ENCODE measurements at places on chromosomes 2 and 18.

DNA sequence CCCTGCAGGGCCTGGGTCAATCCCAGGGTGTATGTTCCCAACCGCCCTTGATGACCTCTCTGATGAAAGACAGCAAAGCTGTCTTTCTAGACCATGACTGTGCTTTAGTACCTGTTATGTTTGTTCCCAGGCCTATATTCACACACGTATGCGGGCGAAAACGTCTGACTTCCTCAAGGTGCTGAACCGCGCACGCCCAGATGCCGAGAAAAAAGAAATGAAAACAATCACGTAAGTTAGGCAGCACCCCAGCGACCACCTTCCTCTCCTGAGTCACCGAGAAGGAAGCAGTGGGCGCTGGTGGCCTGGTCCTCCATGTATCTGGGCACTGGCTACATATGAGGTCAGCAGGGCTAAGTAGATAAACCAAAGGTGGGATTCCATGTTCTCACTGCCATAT, 11.1 kb upstream of the GPBAR1 start:
- DNase-seq: no peak

DNA sequence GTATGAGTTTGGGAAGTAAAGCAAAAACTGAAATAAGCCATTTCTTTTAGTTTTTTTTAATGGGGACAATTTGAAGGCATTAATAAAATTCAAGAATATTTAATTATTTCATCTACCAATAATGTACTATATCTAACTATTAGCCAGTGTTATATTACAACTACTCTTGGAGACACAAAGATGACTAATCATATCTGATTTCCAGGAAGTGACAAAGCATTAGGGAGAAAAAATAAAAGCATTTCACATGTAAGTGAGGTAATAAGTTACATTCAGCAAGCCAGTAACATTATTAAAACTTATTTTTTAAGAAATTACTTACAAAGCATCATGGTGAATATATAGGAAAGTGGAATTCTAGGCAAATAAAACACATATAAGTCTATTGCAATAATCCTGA, 781.3 kb upstream of the NRXN1 start:
- DNase-seq: no peak

GRCh38 chr2:232489516-232490220, 2.0 kb upstream of the ECEL1 start:
- DNase-seq: no peak

- no peak for DNase-seq
These were observed 2.7 kb upstream of the ACTR3 start for GRCh38 chr2:113887009-113887792.

GRCh38 chr18:73352546-73352945, 484.8 kb upstream of the NETO1 start:
- DNase-seq: no peak

DNA sequence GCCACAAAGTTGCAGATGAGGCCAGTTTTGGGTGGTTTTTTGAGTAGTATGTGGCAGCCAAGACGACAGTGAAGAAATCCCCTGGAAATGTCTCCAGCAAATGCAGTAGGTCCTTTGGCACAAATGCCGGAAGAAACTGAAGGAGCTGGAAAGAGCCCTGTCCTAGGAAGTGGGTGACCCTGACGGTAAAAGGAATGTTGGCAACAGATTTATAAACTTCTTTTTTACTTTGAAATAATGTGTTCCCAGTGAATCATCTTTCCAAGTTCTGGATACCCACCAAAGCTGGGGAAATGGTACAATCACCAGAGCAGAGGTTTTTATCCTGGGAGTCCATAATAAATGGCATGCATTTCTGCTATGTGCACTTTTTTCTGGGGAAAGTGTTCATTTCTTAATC, 112.9 kb downstream of the CSRNP3 start:
- DNase-seq: no peak

Measured in HAP-1 (cell line).